Mucosa of gallbladder (tissue), 1 donor: ENCODE measurements at places on chromosomes 6 and 20. TPM values are rescaled to one million over a fixed set of nuclear protein-coding genes. Genes with fewer than 3 reads are reported as not detected.
A peak's percentile ranks its signal among the peaks of the same experiment; 100 is the strongest.

DNA sequence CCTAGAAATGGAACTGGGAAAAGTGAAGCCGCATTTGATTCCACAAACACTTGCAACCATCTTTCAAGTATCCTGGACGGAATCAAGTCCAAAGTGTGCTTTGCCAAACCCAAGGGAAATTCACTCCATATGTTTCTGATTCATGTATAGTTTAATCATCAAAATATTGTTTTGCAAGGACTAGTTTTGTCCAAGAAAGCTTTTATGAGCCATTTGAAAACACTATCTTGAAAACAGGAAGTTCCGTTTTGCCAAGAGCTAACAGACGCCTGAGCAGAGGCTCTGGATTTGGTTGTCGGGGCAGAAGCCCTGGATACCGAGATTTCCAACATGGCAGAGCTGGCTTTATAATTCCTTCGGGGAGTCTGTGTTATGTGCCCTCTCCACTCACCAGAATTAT, 251.1 kb downstream of the PHACTR1 start:
- DNase-seq = no peak

- no peak for DNase-seq
Measured at GRCh38 chr20:59508729-59509128, 95.6 kb upstream of the PHACTR3 start.

- no peak for DNase-seq
Measured at GRCh38 chr6:114064862-114065261, 93.9 kb upstream of the HDAC2 start.

- DNase-seq = peak; percentile 33
Measured at GRCh38 chr6:44264154-44265006, 971 bp downstream of the NFKBIE start.

- no peak for DNase-seq
Measured at GRCh38 chr6:158170656-158171081, 2.5 kb downstream of the GTF2H5 start.

DNA sequence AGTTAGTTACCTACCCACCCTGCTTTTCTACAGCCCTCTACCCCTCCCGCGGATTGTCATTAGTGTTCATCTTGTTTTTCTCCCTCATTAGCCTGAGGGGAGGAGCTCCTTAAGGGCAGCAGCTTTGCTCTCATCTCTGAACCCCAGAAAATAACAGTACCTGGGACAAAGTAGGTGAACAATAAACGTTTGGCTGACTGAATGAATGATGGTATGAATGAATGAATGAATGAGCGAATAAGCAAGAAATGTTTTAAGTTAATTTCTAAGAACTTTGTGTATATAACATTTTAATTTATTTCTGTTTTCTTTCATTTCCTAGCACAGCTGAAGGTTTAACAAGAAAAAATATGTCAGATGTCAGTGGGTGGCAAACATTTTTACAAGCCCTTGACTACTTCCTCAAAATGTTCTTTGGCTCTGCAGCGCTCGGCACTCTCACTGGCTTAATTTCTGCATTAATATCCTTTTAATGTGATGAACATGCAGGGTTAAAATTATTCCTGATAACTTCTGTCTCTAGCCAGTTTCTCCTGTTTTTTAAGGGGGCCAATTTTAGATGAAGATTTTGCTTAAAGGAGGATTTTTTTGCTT, 50.1 kb downstream of the SLC9A8 start:
- DNase-seq = no peak

GRCh38 chr20:37229357-37229756, 32.3 kb downstream of the GHRH start:
- no peak for DNase-seq

GRCh38 chr6:83758533-83758932, 49.6 kb upstream of the SNAP91 start:
- no peak for DNase-seq

- no peak for DNase-seq
Measured at GRCh38 chr6:15770347-15771143, 107.7 kb upstream of the DTNBP1 start.

- no peak for DNase-seq
Measured at GRCh38 chr6:112800916-112801315, 453.8 kb downstream of the RFPL4B start.

- no peak for DNase-seq
Measured at GRCh38 chr6:118931436-118931835, 3.5 kb downstream of the MCM9 start.

DNA sequence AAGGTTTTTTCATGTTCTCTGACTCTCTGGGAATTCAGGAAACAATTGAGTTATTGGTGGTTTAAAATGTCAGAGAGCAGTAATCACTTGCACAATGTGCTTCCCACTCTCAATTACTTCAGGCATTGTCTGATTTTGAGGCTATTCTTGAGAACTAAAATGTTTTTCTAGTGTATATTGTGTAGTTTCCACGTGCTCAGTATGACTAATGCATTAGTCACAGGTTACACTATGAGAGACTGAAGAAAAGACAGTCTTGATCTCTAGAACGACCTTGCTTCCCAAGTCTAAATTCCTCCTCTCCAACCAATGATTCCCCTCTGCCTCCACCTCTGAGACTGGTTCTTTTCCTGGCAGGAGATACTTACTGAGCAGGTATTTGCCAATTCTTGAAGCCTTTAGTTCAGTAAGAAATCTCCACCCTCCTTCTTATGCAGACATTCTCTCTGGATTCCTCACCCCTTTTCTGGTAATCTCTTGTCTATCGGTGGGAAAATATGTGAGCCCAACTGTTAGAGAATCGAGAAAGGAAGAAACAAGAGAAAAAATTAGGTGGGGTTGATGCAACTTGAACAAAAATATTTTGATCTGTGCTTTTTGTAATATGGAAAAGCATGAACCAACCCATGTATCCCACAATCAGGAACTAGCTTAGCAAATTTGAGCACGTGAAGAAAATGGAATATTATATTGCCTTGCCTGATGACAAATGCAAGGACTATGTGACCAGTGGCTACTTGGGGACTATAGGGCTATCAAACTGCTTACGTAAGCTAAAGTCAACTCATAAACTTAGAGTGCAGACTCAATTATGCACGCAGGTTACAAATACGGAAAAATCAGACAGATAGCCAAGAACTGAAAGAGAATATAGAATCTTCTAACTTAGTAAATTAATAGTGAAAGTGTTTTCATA, 61.1 kb upstream of the SLC22A16 start:
- peak; percentile 32 for DNase-seq

- peak; percentile 40 for DNase-seq
Measured at GRCh38 chr20:21125072-21125848, 622 bp upstream of the KIZ start.

DNA sequence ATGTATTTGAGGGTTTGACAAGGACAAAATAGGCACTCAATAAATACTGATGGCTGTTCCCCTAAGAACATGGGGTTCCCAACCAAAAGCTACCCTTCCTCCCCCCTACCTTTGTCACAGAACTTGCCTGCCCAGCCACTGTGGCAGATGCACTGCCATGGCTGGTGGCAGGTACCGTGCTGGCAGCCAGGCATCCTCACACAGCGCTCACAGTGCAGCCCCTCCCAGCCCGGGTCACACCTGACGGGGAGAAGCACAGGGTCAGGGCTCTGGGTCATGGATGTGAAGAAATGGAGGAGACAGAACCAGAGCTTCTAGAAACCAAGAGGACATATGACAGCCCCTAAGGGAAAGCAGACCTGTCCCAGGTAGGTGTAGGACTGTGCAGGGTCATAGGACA, 2.5 kb downstream of the DLK2 start:
- no peak for DNase-seq

GRCh38 chr20:60056407-60057122, 98.3 kb downstream of the CDH26 start:
- DNase-seq = no peak

QKI gene
- total RNA-seq = 80.0 TPM
